ENCODE measurements at places on chromosomes 4 and X.

DNA sequence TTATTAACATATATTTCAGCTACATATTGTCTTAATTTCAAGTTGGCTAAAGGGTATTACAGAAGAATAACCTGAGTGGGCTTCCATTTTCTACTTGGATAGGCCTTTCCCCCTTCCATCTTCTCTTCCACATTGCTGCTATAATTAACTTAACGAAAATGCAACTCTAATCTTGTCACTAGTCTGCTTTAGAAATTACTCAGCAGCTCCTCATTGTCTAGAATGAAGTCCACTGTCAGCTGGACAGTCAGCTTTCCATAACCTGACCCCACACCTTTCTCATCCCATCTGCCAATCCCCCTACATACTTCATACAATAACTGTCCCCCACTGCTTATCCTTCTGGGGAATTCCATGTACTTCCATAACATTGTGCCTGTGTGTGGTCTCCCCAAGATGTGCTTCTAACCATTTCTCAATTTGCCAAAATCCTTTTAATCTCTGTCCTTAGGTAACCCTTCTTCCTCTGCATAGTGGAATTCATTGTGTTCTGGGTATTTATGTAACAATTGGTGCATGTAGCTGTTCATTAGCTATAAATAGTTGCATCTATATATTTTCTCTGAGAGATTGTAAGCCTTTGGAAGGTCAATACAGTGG lies 4.8 kb downstream of the MND1 start:
- DNase-seq = no peak

- no peak for DNase-seq
Observed at GRCh38 chr4:10949039-10949733, 264.6 kb upstream of the CLNK start.

- no peak for DNase-seq
Observed at GRCh38 chr4:168735735-168736134, 238.9 kb downstream of the PALLD start.

DNA sequence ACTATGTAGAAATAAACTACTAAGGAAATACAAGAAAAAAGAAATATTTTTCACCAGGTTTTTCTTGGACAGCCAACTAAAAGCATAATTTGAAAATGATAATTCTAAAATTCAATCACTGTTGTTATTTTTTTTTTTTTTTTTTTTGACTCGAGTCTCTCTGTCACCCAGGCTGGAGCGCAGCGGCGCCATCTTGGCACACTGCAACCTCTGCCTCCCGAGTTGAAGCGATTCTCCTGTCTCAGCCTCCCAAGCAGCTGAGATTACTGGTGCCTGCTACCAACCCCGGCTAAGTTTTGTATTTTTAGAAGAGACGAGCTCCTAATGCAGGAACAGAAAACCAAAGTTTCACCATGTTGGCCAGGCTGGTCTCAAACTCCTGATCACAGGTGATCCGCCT lies 122.3 kb upstream of the UGT8 start:
- DNase-seq = no peak

DNA sequence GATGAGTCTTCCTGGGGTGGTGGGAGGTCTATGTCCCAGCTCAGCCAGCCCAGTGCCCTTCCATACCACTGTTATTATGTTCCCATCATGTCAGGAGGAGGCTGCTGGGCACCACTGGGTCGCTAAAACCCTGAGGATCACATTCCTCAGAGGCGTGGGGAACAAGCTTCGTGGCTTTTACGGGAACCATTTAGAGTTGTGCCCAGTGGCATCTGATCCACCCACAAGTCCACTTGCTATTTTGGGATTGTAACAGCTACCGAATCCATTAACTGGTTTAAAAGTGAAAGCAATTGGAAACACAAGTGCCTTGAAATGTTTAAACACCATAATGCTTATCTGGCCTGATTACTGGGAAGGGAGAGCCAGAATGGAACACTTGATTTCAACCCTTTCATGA lies 13.1 kb upstream of the CCKAR start:
- peak; percentile 38 for DNase-seq

DNA sequence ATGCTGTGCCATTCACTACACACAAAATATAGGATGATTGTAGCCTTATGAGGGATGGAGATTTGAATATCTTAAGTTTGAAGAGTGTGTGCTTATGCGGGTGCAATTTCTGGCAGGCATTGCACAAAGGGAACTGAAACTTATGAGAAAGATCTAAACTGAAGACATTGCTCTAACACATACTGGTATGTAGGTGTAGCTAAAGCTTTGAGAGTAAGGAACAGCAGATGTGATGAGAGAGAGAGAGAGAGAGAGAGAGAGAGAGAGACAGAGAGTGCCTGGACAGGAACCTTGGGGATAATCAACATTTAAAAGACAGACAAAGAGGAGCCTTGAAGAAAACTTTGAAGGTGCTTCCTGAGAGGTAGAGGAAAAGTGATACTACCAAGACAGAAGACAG lies 379.7 kb downstream of the SPRY1 start:
- no peak for DNase-seq

GRCh38 chr4:158182736-158183135 lies 9.9 kb upstream of the GASK1B start:
- DNase-seq = no peak
